T-helper 1 cell (primary cell): ENCODE measurements at places on chromosomes 12 and 14.
A peak's percentile ranks its signal among the peaks of the same experiment; 100 is the strongest.

GRCh38 chr14:86815341-86815740, 1177.6 kb downstream of the GALC start:
- DNase-seq, result no peak

- DNase-seq, result peak; percentile 61
Observed at GRCh38 chr12:7108796-7109571, at the start of gene C1RL. C1RL (minus strand) TSS chr12:7109214; CDS start chr12:7109180, 34 bp downstream.

DNA sequence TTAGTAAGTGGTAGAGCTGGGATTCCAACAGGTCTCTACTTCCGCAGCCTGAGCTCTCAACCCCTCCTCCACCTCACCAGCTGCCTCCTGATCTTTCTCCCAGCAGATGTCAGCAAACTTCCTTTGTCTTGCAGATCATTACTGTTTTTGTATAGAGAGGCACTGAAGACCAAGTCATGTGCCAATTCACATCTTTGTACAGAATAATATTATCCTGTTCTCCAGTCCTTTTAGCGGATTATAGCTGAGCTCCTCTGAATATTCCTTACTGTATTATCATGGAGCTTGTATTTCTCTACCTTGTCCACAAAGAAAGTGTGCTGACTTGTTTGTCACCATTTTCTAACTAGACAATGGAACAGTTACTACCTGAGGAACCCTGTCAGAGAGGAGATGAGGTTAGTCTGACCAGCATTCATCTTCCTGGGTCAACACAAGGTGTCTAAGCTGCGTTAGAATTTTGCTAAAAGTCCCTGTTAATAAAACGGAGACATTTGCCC, 142.3 kb upstream of the ARHGAP5 start:
- DNase-seq, result no peak

DNA sequence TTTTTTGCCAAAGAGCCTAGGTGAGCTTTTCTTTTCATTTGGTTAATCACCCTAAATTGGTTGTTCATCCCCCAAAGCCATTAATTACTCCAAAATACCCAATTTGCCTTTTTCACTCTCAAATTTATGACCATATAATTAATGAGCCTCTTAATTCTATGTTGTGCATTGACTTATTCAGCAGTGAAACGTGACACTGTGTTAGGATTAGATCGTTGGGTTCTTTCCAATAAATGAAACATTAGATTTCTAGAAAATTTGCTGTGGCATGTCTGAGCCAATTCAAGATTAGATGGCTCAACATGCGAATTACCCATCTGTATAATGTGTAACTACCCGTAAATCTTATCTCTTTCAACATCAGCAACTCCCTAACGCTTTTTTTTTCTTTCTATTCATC, 273.4 kb downstream of the BMP4 start:
- no peak for DNase-seq

GRCh38 chr14:74511966-74512830, 18.6 kb downstream of the ISCA2 start:
- DNase-seq, result no peak

DNA sequence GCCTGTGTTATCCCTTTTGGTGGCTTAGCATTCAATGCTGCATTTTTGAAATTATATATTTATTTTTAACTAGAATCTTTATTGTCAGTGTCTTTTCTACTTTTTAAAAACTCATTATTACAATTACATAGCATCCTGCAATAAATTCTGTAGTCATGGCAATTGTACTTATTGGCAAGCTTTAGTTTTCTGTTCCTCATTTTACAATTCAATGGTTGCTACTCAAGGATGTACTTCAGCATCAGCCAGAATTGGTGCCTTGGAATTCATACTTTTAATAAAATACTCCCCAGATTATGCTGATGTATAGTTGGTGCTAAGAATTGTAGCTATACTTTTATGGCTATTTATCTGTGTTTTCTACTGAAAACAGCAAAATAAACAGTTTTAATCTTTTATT, 1756.8 kb upstream of the SEL1L start:
- no peak for DNase-seq

DNA sequence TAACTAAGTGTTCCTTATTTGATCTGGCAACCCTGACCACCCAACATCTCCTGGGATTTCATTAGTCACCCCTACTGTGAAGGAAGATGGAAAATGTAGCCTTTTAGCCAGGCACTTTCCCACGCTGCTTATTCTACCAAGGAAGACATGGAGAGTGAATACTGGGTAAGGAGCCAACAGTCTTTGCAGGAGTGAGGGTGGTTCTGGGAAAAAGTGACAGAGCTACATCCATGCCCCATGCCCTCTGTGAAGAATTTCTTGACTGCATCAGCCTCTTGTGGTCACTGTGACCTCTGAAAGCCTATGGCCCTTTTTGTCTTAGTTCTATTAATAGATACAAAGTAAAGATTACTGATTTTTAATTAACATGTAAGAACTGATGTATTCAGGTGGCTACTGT, 196.0 kb upstream of the EEA1 start:
- no peak for DNase-seq

GRCh38 chr12:128660532-128661225, 163.1 kb downstream of the SLC15A4 start:
- DNase-seq, result no peak
